ENCODE measurements at places on chromosomes 11 and 22.

DNA sequence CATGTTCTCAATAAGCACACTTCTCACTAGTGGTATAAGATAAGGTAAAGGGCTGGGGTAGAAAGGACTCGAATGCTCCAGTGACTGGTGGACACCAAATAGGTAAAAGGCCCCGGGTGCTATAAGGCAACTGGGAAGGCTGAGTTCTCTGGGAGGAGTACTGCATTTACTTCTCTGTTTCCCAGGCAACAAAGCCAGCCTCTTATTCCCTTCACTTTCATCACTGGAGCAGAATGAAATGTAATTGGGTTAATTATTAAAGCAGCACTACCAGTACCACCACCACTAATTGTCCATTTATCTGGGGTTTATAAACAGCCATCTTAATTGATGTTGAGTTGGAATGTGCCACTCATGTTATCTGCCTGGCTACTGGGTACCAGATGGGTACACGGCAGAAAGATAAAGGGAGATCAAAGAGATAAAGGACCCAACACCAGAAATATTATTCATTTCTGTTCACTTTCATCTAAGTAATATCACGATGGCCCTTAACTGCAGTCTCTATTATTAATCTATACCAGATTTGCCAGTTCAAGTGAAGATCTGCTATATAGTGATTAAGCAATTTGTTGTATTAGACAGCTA is 94.4 kb upstream of the CHRM4 start:
- no peak for DNase-seq

GRCh38 chr11:43694477-43694876 is 13.9 kb downstream of the HSD17B12 start:
- DNase-seq: no peak

GRCh38 chr11:6526411-6527135 is 29.5 kb downstream of the DNHD1 start:
- no peak for DNase-seq

DNA sequence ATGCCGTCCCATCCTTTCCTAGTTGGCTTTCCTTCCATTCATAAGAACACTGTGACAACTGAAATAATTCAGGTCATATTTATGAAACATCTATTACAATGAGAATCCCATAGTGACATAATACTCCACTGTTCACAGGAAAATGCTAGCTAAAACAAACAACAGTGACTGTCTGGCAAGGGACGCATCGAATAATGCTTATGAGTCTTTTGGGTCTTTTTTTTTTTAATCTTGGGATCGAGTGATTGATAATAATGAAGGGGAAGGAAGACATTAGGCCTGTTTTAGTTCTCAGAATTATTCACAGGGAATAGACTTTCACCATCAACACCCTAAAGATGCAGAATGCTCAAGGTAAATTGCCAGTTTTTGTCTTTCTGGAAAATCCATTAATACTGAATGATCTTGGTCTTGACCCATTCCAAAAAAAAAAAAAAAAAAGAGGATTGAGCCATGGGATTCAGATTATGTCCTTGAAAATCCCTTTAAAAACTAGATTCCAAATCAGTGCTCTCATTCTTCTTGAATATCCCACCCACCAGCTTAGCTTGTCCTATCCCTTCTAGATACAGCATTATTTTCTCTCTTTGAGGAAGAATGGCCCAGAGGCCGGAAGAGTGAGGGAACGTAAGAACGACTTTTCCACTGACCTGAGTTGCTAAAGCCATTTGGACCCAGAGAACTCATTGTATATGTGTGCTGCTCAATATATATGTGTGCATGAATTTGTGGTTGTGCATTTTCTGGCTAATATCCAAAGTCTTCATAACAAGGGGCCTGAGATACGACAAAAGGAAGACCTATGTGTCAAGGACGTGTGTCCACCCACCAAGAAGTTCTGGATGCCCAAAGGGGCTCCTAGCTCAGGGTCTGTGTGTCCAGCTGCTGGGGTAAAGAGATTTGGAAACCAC is 35.2 kb upstream of the CREB3L1 start:
- DNase-seq: no peak

DNA sequence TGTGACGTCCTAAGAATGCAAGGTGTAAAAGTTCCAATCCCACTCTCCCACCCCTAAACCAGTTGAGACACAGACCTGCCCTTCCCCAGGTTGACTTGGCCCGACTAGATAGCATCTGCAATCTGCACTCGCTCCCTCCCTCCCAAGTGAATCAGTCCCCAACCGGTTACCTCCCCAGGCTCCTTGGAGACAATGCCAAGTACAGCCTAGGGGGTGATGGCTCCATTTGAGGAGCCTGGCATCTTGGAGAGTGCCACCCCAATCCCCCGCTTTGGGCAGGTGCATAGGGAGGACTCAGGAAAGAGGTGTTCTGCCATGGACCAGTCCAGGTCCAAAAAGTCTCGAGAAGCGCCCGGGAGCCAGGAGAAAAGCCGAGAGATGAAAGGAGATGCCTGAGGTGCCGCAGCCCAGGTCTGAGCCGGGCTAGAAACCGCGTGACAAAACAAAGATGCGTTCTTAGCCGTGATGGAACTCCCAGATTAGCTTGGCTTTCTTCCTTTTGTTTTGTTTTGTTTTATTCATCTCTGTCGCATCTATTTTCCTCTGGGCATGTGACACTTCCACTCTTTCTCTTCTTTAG is 18.7 kb upstream of the SNX32 start:
- DNase-seq: no peak

DNA sequence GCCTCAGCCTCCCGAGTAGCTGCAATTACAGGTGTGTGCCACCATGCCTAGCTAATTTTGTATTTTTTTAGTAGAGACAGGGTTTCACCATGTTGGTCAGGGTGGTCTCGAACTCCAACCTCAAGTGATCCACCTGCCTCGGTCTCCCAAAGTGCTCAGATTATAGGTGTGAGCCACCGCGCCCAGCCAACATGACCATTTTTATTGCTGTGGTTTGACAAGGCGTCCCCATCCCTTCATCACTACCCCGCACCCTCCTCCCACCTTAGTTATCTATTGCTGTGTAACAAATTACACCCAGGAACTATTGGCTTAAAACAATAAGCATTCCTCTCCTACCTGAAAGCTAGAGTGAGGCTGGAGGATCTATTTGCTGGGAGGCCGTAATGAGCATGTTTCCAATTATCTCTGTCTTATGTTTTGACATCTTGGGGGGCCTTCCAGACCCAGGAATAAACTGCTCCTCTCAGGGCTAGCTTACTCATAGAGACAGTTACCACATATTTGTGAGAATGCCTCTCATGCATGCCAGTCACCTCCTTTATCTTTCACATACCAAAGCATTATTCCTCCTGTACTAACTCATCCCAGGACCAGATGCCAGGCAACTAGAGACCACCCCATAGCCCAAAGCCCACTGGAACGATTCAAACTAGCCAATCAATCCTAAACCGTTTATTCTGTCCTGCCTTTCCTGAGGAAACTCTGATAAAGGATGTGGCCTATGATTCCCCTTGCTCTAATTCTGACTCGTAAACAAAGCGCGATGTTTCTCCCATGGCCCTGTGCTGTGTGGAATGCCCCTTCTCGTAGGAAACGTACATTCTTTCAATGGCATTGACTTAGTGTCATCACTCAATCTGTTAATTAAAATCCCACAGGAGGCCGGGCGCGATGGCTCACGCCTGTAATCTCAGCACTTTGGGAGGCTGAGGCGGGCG is 19.4 kb downstream of the SNU13 start:
- DNase-seq: peak; percentile 69

- DNase-seq: no peak
Measured at GRCh38 chr11:14566331-14567063, 46.3 kb upstream of the PSMA1 start.

- no peak for DNase-seq
Measured at GRCh38 chr22:40401532-40401931, 31.1 kb downstream of the SGSM3 start.

DNA sequence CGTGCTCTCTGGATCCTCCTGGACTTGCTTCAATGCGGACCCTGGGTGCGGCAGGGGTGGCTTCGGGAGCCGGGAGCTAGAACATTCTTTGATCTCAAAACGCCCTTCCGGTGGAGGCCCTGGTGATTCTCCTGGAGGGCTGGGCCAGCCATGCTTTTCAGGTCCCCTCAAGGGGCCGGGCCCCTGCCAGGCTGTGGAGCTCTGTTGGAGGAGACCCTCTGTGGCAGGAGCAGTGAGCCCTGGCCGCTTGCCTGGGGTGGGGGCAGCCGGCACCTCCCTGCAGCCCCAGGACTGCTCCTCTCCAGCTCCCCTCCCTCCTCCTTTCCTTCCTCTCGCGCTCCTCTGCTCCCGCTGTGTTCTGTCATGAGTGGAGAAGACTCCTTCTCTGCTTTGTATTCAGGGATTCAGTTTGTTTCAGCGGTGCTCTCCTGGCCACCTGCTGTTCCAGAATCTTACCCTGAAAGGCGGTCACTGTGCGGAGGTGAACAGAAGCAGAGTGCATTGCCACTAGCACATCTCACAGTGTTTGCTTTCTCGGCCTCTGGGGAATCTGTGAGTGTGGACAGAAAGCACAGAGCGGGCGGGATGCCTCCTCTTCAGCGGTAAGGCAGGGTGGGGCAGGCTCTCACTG is 289.1 kb downstream of the TBC1D22A start:
- no peak for DNase-seq

GRCh38 chr22:35746248-35746647 is 28.6 kb downstream of the APOL5 start:
- no peak for DNase-seq

DNA sequence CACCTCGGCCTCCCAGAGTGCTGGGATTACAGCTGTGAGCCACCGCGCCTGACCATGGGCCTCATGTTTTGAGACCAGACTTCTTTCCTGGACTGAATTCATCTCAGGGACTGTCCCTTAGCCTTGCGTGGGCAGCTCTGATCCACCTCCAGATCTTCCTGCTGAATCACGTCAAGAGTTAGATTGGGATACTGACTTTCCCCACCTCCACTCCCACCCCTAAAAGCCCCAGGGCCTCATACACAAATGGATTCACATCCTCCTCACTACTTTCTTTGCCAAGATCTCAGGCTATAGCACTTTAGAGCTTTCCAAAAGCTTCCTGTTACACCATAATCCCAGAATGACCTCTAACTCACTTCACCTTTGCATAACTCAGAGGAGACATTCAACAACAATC is 12.1 kb downstream of the CCDC87 start:
- DNase-seq: no peak

- DNase-seq: no peak
Measured at GRCh38 chr11:94873916-94874540, 99.3 kb downstream of the CWC15 start.

- DNase-seq: no peak
Measured at GRCh38 chr11:16935518-16936302, 78.5 kb downstream of the PLEKHA7 start.

DNA sequence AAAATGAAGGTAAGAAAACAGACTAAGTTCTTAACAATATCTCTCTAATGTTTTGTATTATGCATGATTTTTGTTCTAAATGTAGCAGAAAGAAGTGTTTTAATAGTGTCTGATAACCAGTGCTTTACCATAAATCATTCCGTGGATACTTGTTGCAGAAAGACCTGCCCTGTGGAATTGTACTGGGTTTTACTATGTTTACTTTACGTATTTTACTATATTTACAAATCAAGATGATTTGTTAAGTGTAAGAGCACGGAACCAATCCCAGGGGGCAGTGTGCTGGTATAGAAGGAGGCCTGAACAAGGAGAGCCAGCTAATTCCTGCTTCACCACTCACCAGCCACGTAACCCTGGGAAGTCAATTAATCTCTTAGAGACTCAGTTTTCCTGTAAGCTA is 1.4 kb downstream of the HTR3B start:
- DNase-seq: no peak

DNA sequence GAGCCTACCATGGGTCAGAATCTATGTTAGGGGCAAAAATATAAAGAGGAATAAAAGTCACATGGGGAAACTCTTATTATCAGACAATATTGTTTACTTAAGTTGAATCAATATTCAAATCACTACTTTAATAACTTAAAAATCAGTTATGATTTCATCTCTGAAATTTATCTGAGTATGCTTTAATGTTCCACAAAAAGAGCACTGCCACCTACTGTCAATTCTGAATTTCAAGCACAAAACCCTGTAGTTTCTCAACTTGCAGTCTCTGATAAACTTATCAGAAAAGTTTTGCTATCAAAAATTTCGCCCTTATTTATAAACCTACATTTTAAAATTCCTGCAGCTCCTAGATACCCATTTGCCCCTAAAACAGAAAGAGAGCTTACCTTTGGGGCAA is 47.3 kb downstream of the RDX start:
- DNase-seq: no peak

- DNase-seq: no peak
Measured at GRCh38 chr22:36562261-36562835, 33.4 kb upstream of the EIF3D start.

DNA sequence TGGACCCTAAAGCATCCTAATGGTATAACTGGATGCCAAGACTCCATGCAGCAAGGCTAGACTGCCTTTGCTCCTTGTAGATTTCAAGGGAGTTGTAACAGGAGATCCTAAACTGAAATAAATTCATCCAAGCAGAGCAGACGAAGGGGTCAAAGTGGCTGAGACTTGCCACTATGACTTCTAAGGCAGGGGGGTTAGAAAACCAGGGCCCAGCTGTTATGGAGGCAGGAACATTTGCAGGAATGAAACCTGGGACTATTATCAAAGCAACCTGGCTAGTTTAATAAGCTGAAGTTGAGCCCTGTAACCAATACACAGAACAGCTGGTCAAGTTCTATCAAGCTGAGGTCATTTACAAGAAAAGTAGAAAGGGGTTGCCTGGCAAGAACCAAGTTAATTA is 122.2 kb upstream of the TRPC6 start:
- no peak for DNase-seq

GRCh38 chr22:49402169-49402568 is 425.5 kb downstream of the BRD1 start:
- no peak for DNase-seq

GRCh38 chr11:133553885-133554740 is 21.8 kb upstream of the OPCML start:
- no peak for DNase-seq

DNA sequence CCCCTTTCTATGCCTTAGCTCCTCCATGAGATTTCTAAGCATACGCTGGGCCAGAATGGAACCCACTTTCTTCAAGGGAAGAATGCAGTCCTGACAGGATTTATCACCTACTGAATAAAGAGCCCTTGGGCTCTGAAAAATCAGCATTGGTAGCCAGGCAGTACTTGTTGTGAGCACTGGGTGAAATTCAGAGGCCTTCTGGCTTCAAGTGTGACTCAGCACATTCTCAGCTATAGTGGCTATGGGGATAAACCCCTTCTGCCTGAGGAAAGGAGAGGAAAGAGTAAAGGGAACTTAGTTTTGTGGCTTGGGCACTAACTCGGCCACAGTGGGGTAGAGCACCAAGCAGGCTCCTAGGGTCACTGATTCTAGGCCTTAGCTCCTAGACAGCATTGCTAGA is 574.8 kb downstream of the JRKL start:
- no peak for DNase-seq
